Ammon's horn (tissue), 1 donor: ENCODE measurements at places on chromosomes 11 and 22.
A peak's percentile ranks its signal among the peaks of the same experiment; 100 is the strongest.

- no peak for DNase-seq
These were observed 88.4 kb upstream of the BID start for GRCh38 chr22:17862646-17863181.

- DNase-seq: peak; percentile 79
These were observed 3.8 kb downstream of the APOL3 start for GRCh38 chr22:36156515-36157419.

DNA sequence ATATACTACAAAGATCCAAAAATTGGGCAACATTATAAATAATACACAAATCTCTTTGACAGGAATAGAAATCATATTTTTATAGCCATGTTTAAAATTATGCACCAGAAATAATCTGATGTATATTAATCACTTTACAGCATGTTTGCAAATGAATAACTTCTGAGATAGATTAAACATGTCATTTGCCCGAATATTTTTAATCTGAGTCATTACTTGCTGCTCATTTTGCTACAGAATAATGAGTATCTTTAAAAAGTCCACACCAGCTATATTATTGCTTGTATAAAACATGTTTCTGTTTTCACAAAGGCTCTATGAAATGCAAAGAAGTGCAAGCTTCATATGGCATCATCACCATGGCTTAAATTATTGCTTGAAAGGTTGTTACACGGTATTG lies 336.8 kb downstream of the GUCY1A2 start:
- no peak for DNase-seq

DNA sequence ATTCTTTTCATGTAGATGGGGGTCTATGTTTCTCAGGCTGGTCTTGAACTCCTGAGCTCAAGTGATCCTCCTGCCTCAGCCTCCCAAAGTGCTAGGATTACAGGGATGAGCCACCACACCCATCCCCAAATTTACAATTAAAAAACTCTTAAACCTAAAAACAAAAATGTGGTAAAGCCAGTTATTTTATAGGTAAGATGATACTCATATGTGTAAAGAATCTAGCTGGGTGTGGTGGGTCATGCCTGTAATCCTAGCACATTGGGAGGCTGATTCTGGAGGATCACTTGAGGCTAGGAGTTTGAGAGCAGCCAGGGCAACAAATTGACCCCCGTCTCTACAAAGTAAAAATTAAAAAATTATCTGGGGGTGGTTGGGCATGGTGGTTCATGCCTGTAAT lies 4.0 kb upstream of the RBM14 start:
- DNase-seq: no peak

GRCh38 chr11:60208951-60209350 lies 26.1 kb upstream of the MS4A6A start:
- DNase-seq: no peak

DNA sequence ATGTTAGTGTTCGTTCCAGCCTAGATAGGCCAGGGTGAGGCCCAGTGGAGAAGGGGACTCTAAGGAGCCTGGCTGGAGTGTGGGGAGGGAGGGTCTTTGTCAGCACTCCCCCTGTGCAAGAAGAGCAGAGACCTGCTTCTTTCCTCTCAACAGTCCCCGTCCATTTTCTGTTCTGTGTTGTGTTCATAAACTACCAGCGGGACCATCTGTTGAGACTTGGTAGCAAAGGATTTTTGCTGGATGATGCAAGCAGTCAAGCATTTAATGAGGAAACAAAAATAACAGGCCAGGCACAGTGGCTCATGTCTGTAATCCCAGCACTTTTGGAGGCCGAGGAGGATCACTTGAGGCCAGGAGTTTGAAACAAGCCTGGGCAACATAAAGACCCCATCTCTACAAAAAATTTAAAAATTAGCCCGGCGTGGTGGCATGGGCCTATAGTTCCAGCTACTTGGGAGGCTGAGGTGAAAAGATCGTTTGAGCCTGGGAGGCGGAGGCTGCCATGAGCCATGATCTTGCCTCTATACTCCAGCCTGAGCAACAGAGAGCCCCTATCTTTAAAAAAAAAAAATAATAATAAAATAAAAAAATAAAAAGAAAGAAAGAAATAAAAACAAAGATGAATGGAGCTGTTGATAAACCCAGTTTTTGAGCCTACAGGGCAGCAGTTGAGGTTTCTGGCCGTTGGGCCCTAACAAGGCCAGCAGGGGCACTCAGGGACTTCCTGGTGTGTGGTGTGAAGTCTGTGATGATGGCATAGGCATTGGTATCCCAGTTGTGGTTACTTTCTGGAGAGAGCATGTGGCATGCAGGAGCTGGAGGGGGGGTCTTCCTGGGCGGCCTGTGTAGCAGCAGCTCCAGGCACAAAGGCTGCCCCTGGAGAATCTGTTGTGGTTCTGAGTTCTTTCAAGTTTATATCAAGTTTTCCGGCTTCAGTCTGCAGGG lies 1.7 kb upstream of the TXNRD2 start:
- DNase-seq: peak; percentile 61

- DNase-seq: no peak
These were observed 8.7 kb downstream of the MYO18B start for GRCh38 chr22:25750569-25751173.

DNA sequence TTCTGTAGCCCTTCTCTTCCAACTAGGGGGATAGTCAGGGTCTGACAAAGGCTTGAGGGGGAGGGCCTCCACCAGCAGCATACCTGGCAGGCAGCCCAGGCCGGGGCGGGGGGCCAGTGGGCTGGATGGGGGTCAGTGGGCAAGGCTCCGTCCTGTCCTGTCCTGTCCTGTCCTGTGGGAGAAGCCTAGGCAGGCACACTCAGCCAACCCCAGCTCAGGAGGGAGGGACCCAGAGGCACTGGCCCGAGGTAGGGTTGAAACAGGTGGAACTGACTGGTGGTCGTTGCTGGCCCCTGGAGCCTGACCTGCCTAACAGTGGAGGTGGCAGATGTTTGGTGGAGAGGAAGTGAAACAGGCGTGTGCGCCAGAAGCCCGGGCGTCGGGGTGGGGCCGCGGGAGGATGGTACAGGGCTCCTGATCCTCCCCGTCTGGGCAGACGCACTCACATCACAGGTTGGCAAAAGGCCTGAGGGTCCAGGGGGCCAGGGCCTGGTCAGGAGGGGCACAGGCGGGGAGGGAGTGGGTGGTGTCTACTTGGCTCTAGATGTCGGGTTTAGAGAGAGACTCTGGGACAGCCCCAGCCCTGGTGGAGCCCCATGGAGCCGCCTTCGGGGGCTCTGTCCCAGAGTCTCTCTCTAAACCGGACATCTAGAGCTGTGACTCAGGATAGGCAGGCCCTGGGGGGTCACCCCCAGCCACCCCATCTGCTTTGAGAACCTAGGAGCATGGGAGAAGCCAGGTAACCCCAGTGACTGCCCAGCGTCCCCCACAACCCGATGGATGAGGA lies 32.5 kb upstream of the GRAMD4 start:
- no peak for DNase-seq

GRCh38 chr11:96037405-96037949 lies 113.6 kb upstream of the MTMR2 start:
- peak; percentile 44 for DNase-seq

- DNase-seq: no peak
These were observed 65.8 kb downstream of the PACSIN2 start for GRCh38 chr22:42949159-42949558.

DNA sequence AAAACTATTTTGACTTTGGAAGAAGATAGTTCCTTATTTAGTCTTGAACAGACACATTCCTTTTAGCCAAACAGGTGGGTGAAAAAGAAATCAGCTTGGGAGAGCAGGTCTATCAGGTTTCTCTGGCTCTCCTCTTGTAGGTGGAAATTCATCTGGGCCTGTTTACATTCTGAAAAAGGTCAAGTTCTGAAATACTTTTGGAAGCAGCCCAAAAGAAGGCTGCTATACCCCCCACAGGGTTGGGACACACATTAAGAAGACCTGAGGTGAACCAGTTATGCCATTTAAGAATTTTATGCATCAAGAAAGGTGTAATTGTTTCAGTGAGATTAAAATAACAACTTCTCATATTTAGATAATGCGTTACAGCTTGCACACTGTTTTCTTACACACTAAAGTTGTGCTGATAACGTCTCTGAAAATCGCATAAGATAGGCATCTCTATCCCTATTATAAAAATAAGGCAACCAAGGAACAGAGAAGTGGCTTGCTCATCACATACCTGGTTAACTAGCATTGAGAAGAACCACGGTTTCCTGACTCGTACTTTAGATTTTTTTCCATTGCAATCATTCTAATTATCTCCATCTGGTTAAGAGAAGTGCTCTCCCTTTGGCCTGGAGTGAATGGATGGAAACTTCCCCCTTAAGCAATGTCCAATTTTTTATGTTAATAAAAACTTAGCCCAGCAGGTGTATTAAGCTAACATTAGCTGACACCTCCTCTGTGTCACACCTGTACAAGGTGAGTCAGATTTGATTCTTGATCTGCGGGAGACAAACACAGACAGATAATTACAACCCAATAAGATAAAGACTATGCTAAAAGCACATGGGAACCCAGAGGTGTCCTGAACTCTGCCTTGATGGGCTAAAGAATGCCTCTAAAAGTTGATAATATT lies 60.5 kb upstream of the UCP3 start:
- no peak for DNase-seq

DNA sequence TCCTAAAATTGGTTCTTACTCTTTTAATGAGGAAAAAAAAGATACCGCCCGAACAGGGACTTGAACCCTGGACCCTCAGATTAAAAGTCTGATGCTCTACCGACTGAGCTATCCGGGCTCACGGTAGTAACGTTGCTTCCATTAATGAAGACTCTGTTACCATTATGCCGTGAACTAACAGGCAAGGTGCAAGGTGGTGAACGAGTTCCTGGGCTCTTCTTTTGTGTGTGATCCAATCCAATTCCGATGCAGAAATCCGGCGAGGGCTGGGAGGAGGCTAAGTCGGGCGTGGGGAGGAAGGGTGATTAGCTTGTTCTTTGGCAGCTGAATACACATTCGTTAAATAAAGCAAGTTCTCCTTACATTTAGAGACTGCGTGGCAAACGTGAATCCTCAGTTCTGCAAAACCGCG lies 49.0 kb downstream of the OR4D9 start:
- DNase-seq: peak; percentile 85

- DNase-seq: peak; percentile 40
These were observed 414.3 kb downstream of the AASDHPPT start for GRCh38 chr11:106491751-106492150.

DNA sequence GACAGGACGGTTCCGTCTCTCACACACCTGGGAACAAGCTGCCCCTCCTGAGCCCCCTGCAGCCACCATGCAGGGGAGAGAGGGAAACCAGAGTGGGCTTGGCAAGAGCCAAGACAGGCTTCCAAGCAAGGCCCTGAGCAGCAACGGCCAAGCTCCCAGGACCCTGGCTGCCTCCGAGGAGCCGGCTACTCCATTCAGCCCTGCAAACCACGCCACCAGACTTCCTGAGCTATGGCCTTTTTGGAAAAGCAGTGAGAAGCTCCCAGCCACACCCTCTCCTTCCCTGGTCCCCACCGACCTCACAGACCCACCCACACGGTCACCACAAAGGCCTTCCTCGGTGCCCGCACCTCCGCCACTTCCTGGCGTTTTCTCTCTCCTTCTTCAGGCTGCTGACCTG lies 479.0 kb downstream of the BRD1 start:
- no peak for DNase-seq

DNA sequence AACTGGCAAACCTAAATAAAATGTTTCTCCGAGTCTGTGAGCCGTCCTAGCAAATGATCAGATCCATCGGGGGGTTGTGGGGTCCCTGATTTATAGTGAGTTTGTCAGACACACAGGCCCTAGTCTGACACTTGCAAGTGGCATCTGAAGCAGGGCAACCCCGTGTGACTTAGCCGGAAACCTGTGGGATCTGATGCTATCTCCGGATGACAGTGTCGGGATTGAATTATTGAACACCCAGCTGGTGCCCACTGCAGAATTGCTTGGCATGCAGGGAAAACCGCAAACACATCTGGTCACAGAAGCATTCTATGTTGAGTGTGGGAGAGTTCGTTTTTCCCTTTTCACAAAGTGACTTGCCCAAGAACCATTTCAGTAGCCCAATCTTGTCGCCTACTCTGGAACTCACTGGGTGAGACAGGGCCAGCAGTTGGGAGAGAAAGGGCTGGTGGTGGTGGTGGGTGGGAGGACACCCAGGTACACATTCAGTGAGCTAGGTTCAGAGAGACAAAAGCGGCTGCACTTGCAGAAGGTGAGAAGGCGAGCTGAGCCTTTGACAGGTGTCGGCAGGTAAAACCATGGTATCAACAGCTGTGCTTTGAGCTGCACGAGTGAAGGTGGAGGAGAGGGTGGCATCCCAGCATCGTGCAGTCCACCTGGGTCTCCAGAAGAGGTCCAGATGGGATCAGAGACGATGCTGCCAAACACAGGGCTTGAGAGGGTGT lies 33.7 kb upstream of the B3GAT1 start:
- DNase-seq: no peak

DNA sequence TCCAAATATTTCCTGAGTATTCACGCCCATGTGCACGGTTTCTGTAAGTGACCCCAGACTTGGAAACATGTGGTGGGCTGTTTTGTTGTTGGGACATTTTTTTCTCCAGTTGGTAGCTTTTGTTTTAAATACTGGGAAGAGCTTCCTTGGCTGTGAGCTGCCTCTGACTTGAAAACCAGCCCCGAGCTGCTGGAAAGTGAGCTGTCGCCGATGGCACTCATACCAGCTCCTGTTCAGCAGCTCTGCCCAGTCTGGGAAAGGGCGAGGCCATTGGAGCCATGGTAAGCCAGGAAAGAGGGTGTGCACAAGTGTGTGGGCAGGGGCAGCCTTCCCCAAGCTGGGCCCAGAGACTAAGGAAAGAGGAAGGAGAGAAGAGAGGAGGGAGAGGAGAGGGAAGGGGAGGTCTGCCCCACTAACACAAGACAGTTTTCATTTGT lies 3.2 kb upstream of the FLI1 start:
- no peak for DNase-seq

- no peak for DNase-seq
These were observed 243.4 kb upstream of the DDI1 start for GRCh38 chr11:103792981-103793468.

DNA sequence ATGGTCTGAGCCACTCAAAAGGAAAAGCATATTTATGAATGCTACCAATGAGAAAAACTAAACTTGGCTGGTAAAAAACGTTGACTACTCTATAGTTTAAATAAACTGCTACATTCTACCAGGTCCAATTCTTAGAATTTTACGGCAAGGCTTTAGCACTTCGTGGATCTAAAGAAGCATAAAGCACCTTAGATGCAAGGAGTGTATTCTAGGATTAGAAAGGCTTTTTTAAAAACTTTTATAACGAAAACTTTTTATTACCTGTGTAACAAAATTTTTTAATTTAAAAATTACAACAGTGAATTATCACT lies 13.9 kb downstream of the PHF21A start:
- no peak for DNase-seq
